ENCODE measurements at places on chromosomes 1 and 21. TPM values are rescaled to one million over a fixed set of nuclear protein-coding genes. Genes with fewer than 3 reads are reported as not detected.

Gene TTC24
- not detected for total RNA-seq

DNA sequence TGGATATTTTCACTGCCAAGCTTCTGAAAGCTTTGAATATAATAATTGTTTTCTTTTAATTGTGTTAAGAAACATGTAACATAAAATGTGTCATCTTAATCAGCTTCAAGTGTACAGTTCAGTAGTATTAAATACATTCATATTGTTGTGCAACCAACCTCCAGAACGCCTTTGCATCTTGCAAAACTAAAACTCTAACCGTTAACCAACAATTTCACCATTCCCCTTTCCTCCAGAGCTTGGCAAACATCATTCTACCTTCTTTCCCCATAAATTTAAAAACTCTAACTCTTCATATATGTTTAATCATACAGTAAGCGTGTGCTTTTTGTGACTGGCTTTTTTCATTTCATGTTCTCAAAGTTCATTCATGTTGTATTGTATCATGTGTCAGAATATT is 2.1 kb downstream of the MNDA start:
- no peaks in the 10 kb centered on the region for H3K27me3 ChIP-seq
- no peak for DNase-seq
- H3K4me3 ChIP-seq, result no peak overlapping the region
- no peaks in the 10 kb centered on the region for H3K36me3 ChIP-seq

DNA sequence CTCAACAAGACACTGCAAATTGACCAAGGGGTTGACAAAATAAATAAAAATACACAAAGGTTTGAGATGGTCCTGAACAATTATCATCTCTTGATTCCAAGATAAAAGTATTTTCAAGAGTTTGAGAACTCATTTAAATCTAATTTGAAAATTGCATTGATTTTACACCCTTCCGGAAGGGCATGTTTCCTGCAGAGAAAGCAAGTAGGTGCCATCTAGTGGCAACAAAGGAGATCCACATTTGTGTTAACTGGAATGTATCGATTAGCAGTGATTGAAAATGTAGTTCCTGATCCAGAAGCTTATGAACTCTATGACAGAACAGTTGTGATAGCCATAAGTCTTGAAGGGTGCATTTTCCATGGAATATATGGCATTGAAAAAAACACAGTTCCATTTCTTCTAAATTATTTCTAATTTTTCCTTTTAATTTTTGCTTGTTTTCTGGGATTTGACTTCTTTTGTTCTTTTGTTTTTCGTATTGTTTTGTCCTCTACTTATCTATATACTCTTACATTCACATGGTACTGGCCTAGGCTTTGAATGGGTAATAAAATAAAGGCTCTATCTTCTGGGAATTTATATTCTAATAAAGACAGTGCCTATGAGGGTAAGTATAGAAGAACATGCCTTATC is 143.7 kb downstream of the DNM3 start:
- DNase-seq, result no peak
- no peaks in the 10 kb centered on the region for H3K27me3 ChIP-seq
- no peaks in the 10 kb centered on the region for H3K4me1 ChIP-seq
- no peak overlapping the region for H3K27ac ChIP-seq
- no peak overlapping the region for H3K4me3 ChIP-seq

GRCh38 chr1:240171907-240172306 is 80.2 kb downstream of the FMN2 start:
- no peak overlapping the region for H3K4me3 ChIP-seq
- no peaks in the 10 kb centered on the region for H3K27me3 ChIP-seq
- no peak for DNase-seq
- H3K27ac ChIP-seq, result no peak overlapping the region

- H3K27me3 ChIP-seq, result no peaks in the 10 kb centered on the region
- H3K36me3 ChIP-seq, result no peaks in the 10 kb centered on the region
Measured at GRCh38 chr1:241639623-241640148, 483 bp downstream of the CHML start.

DNA sequence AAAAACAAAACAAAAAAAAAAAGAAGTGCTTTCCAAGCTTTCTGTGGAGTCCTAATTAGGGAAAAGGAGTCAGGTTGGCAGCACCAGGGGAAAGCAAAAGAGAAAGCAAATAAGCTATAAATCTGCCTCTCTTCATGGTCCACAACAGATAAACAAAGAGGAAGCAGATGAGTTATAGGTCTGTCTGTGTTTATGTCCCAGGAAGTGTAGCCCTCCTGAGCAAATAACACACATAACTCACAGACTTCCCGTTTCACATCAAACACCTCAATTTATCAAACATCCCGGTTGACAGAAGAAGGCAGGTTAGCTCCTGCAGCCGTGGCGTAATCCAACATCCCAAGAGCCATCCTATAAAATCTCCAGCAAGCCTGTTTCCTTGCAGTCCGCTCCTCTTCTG is 5.6 kb upstream of the SLC2A5 start:
- no peaks in the 10 kb centered on the region for H3K36me3 ChIP-seq
- no peak overlapping the region for H3K4me3 ChIP-seq
- DNase-seq, result no peak

All from uterus (tissue), 4 donors.